OCI-M1 (cell line): ENCODE measurements at places on chromosomes 6 and 20.

DNA sequence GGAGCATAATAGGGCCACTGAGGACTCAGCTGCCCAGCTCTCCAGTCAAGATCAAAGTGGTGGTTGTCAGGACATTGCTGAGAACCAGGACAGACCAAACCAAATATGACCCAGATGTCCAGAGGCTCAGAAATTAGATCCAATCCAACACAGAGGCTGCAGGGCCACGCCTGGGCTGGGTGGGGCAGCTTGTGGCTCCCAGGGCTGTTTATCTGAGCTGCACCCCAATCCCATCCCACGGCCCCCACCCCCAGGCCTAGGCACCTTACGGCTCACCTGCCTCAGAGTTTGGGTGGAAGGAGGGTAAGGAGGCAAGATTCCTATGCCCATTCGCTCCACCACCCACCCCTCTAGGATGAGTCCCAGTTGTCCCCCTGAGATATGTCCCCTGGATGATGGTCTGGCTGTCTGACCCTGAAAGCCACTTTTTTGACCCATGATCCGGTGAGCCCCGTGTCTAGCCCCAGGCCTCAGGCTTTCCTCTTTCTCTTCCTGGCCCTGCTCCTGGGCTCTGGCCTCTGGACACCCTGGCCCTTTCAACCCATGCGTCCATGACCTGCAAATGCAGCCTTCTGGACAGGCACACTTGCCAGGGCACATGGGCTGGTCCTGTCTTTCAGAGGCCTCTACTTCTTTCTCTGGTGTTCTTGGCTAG lies 40.0 kb downstream of the CPXM1 start:
- DNase-seq, result no peak

GRCh38 chr6:111256646-111257045 lies 169.3 kb downstream of the SLC16A10 start:
- peak; percentile 74 for DNase-seq

DNA sequence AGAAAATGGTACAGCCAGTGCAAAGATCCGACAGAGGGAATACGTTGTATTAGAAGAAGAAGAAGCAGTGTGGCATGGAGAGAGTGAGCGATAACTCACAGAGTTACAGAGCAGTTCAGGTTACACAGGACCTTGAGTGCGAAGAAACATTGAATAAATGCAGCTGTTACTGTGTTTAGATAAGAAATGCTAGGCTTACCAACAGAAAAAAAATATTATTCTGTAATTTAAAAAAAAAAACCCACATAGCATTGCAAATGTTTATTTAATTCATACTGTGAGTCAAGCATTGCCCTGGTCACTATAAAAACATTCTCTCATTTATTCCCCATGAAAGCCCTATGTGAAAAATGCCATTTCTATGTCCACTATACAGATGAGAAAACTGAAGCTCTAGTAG lies 373.4 kb upstream of the EPHA7 start:
- DNase-seq, result no peak

DNA sequence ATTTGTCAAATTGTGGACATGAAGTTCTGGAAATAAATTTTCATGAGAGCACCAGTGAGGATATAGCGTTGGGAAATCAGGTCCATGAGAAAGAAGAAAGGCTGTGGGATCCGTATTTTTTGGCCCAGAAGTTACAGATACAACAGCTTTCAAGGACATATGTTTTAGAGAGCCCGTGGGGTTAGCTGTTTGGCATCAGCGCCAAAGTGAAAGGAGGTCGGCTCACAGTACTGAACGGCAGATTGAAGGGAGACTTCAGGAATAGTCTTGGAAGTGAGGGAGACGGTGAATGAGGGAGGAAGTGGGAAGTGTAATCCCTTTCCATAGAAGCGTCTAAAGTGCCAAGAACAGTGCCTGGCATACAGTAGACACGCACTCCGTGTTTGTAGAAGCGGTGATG lies 31.8 kb downstream of the ZDHHC14 start:
- no peak for DNase-seq

DNA sequence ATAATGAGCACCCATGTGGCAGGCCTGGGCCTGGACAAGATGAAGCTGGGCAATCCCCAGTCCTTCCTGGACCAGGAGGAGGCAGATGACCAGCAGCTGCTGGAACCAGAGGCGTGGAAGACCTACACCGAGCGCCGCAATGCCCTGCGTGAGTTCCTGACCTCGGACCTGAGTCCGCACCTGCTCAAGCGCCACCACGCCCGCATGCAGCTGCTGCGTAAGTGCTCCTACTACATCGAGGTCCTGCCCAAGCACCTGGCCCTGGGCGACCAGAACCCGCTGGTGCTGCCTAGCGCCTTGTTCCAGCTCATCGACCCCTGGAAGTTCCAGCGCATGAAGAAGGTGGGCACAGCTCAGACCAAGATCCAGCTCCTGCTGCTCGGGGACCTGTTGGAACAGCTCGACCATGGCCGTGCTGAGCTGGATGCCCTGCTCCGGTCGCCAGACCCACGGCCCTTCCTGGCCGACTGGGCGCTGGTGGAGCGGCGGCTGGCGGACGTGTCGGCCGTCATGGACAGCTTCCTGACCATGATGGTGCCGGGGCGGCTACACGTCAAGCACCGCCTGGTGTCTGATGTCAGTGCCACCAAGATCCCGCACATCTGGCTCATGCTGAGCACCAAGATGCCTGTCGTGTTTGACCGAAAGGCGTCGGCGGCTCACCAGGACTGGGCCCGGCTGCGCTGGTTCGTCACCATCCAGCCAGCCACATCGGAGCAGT lies 1.9 kb downstream of the FNDC11 start:
- no peak for DNase-seq
